ENCODE measurements at places on chromosomes 1 and 21.

DNA sequence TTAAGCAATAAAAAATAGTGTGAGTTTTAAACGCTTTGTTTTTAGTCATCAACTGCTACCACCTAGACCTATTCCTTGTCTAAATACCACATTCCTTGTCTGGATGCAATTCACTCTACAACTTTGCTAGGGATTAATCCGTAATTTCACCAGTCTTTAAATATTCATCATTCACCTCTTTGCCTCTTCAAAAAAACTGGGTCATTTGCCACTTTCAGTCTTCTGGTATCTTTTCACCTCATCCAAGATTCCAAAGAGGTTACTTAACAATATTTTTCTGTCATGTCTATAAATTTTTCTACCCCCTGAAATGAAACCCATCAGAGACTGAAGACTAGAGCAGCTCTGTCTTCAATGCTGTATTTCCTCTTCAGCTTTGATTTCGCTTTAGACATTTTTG, 9.5 kb downstream of the PALMD start:
- no peak for DNase-seq

GRCh38 chr1:29415156-29415830, 179.0 kb downstream of the PTPRU start:
- no peak for DNase-seq

GRCh38 chr21:34820051-34820450, 151.3 kb downstream of the CLIC6 start:
- DNase-seq: no peak

DNA sequence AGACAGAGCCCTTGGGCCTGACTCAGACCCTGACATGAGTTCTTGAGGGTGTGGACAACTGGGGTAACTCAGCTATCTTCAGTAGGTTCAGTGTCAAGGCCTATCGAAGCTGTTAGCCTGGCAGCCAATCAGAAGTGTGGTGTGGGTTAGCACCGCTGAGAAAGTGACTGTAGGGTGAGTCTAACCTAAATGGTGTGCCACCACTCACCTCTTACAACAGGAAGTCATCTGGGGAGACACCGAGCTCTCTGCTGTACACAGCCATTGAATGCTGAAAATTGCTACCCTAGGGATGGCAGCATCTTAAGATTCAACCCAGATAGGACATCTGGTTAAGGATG, 44.6 kb downstream of the RASSF5 start:
- DNase-seq: peak; percentile 85

- DNase-seq: no peak
Measured at GRCh38 chr1:160578525-160579191, 638 bp downstream of the CD84 start.

DNA sequence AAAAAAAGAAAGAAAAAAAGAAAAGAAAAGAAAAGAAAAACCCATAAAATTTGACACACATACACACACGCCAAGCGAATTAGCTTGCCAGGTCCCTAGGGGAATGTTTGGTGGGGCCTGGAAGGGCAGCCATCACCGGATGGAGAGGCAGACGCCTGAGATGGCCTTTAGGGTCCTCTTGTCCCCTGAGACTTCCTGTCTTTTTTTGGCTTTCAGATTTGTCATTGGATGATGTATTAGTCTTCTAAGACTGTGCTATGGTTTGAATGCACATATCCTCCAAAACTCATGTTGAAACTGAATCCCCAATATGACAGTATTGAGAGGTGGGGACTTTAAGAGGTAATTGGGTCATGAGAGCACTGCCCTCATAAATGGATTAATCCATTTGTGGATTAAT, 211.8 kb downstream of the TOMM20 start:
- no peak for DNase-seq

- DNase-seq: no peak
Measured at GRCh38 chr1:227917081-227917950, 30.4 kb downstream of the WNT9A start.

DNA sequence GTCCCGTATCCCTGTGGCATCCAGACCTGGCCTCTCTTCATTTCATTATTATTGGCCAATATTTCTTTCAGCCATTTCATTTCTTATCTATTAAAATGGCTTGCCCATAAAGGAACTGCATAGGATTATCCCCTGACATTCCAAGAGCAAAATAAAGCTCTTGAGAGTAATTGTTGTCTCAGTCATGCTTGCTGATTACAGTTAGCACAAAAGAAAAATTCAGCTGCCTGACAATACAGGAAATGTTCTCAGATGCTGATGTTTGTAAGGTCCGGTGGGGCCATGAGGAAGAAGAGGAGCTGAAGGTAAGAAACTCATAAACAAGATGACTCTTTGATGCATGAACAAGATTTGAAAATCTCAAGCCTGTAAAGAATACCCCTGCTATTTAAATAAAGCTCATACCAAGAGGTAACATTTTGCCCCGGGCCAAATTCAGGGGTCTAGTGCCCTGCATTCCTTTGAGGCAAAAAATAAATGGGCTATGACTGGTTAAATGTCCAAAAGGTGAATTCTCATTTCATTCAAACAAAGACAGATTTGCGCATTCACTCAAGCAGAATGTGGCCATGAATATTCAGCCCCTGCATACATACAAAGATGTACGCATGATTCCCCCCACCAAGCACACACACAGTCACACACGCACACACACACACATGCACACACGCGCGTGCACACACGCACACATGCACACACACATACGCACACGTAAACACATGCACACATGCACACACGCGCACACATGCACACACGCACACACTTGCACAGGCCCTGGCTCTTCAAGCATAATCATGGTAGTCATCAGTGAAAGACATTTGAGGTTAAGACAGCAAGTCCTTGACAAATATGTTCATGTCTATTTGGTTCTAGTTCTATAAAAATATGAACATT, 44.8 kb downstream of the KCNJ15 start:
- no peak for DNase-seq

- DNase-seq: no peak
Measured at GRCh38 chr1:50333595-50333974, 89.7 kb downstream of the DMRTA2 start.

DNA sequence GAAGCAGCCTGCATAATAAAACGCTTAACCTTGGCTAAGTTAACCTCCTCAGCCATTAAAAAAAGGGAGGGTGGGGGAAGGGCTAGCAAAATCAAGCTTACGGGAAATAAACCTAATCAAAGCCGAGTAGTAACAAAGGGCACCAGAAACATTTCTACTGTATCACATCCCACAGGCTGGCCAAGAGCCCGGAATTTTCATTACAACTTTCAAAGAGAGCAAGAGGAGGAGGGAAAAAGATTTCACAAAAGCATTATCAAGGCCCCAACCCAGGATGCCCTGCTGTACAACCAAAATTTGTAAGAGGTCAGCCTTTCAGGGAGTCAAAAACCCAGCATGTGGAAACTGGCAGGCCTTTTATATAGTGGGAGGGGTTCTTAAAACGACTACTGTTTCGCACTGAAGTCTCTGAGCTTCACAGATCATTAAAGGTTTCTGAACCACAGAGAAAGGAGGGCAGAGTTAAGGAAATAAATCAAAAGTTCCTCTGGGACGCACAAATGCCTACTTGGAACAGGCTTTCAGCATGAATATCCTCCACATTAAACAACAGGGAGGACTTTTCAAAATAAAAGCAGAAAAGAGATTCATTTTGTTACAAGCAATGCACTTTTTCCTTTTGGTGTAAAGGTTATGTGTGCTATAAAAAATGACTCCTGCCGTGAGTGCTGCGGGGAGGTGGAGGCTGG, 90.4 kb downstream of the SLC45A1 start:
- DNase-seq: no peak

DNA sequence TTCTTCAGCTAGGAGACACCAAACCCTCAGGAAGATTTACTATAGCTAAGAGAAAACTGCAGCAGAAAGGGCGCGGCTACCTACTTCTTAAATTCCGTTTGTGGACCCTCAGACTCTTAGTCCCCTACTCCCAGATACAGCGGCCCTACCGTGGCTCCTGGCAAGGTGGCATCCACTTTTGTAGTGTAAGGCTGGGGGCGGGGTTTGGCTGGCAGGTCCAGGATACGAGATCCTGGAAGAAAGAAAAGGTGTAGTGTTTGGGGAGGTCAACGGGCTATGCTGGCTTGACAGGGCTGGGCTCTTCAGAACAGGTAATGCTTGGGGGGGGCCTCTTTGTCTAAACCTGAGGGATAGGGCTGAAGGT, 280 bp downstream of the CREB3L4 start:
- no peak for DNase-seq

All from NK-92 treated with Interleukin-12 subunit alpha and Interleukin-12 subunit beta, amount 100 ng/mL, for 24 hours (cell line).